ENCODE measurements at places on chromosomes 4 and X.

- peak; percentile 22 for DNase-seq
Observed at GRCh38 chrX:37685381-37686359, at the start of gene XK. XK (plus strand) TSS chrX:37685791; CDS start chrX:37685962, 171 bp downstream.

DNA sequence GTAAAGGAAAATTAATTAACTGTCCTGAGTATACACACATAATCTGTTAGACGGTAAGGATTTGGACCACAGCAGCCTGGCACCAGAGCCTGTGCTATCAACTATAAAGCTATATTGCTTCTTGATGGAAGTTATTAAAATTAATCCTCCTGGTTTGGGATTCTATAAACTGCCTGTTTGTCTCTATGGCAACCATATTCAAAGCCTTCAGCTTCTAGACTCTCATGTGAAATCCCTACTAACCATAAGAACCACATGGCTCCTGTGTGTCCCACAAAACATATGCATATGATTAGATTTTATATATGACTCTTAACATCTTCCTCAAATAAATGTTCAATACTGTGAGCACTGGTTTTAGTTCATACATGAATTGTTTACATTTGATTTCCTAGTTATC is 380.8 kb downstream of the ANKRD50 start:
- DNase-seq: no peak

DNA sequence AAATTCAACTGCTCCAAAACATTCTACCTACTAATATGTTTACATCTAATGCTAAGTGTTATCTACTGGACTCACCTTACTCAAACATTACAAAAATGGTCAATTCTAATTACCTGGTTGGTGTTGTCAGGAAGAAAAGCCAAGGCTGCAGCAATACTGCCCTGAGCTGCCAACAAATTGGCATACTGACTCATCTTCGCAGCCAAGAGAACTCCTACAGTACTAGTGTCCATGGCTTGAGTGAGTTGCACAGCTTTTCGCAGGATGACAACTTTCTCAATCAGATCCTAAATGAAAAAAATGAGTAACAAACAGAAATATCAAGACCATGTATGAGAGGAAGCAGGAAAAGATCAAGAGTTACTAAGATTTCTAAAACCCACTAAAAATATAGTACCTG is 39.6 kb downstream of the SEC31A start:
- no peak for DNase-seq

DNA sequence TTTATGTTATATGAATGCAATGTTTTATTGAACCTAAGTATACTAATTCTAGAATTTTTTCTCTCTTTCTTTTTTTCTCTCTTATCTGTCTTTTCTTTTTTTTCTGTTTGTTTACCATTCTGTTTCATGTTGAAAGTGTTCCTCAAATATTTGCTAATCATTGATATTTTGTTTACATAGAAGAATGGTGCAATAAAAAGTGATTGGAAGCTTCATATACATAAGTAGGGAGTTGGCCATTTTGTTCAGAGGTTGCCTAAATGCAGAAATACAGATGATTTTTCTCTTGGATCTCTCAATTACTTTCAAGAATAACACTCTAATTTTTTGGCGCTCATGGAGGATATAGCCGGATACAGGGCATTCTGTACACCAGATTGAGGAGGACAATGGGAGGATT is 5.7 kb upstream of the SERTM2 start:
- DNase-seq: no peak

GRCh38 chr4:125985856-125986255 is 671.1 kb downstream of the FAT4 start:
- DNase-seq: no peak

GRCh38 chr4:100809506-100809905 is 291.7 kb upstream of the EMCN start:
- no peak for DNase-seq

DNA sequence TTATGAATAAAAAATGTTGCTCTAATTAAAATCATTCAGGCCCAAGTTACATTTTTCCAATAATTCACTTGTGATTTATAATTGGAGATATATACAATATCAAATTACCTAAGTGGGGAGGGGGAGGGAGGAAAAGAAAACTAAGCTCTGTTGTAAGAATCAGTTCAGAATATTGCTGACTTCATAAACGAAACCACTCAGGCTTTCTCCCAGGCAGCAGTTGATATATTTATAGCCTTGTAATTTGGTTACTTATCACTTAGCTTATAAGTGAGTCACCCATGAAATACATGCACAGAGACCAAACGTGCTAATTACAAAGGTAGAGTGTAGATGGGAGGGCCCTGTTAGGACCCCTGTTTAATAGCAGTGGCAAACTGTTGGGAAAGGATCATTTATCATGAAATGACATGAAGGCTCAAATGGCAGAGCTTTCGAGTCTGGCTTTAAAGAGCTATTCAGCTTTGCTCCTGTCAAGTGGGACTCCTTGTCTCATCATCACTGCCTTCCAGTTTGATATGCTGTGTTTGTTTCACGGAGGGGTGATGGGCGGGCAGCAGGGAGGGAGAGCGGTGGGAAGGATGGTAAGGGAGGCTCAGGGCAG is 105.6 kb upstream of the PGRMC2 start:
- DNase-seq: no peak

DNA sequence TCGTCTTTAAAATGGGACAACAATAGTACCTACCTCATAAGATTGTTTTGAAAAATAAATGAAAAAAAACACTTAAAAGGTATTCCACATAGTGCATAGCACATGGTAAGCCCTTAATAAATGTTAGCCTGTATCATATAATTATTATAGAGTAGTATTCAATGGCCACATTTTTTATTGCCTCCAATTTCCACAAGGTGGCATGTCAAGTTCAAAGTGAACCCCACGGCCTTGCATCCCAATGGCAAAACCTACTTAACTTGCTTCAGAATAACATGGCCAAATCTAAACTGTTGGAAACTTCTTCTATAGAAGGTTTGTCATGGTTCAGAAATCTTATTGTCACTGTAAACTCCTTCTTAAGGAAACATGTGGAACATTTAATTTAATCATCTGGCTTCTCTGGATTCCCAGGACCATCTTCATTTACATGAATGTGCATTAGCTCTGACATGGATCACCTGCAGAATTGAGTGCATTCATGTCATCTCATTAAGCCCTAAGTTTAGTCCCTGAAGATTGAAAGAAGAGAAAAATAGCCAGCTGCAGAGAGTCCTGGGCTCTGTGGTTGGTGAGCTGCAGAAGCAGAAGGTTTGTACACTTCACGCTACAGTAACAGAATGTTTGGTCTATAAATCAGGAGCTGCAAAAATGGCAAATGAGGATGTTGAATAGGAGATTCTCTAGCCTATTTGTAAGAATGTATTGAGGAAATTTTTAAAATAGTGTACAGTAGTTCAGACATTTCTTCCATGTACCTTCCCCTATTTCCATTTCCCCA is 61.0 kb downstream of the ANXA3 start:
- peak; percentile 21 for DNase-seq

DNA sequence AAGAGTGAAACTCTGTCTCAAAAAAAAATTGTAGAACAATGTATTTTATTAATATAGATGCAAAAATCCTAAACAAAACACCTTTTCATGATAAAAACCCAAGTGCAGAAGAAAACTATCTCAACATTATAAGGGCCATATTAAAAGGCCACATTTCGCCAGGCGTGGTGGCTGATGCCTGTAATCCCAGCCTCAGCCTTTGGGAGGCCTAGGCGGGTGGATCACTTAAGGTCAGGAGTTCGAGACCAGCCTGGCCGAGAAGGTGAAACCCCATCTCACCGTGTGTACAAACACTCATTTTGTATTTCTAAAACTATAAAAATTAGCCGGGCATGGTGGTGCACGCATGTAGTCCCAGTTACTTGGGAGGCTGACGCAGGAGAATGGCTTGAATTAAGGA is 9.9 kb upstream of the FAM193A start:
- DNase-seq: no peak

DNA sequence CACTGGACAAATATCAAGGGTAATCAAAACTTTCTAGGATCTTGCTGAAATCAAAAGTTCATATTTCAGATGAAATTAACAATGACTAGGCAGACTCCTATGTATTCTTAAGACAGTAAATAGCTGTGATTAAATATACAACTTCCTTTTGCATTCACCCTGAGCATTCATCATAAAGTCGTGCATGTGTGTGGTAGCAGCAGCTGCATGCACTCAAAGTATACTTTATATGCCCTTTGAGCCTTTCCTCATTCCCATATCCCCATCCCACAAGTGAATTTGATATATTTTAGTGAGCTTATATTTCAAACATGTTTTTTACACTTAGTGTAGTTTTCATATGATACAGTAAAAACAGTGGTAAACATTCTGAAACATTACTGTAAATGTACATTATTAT is 959.0 kb downstream of the C4orf33 start:
- no peak for DNase-seq

GRCh38 chr4:15777697-15778288 is 335 bp upstream of the CD38 start:
- DNase-seq: no peak

DNA sequence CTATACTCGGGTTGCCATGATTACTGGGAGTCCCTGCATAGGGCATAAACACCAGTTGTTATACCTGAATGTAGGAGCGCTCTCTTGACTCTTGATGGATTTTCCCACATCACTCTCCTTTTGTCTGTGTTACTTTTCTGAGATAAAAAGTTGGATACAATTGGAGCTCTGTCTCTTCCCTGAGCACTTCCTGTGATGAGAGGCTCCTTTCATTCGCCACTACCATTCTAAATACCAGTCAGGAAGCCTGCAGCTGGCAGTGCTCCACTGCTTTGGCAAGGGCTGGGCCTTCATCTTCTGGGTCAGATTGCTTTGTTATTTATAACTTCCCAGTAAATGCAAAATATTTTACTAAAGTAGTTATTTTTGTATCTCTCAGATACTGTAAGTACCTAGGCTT is 13.9 kb downstream of the TCEANC start:
- no peak for DNase-seq

DNA sequence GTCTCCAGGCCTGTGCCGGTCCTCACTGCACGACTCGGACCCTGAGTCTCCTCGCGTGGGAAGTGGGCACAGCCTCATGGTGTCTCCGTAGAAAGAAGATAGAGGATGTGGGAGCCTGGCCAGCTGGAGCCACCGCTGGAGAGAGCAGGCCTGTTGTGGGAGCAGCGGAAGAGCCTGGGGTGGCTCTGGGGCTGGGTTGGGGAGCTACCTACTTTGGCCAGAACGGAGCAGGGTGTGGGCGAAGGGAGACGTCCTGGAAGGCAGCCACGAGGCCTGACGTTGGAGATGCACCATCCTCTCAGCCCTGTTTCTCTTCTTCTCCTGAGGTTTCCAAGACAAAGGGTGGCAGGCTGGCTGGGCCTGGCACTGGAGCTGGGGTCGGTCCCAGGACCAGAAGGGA is 93.8 kb downstream of the SORCS2 start:
- DNase-seq: no peak

DNA sequence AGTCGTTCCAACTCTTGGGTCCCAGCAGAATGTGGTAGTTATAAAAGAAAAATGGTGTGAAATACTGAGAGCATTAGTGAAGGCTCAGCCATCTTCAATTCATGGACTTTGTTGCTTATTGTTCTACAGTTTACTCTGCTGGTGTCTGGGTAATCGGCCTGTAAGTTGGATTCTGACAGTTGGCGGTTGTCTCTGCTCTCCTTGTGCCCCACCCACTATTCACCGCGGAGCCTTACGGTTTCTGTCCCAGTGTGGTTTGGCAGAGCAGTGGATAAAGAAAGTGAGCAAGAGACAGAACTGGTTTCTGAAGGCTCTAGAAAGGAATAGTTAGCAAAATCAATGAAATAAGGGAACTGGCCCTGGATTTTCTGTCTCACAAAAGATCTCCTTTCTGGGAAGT is 9.1 kb downstream of the LONRF3 start:
- DNase-seq: no peak

- DNase-seq: no peak
Observed at GRCh38 chr4:10703766-10704429, 19.3 kb upstream of the CLNK start.

DNA sequence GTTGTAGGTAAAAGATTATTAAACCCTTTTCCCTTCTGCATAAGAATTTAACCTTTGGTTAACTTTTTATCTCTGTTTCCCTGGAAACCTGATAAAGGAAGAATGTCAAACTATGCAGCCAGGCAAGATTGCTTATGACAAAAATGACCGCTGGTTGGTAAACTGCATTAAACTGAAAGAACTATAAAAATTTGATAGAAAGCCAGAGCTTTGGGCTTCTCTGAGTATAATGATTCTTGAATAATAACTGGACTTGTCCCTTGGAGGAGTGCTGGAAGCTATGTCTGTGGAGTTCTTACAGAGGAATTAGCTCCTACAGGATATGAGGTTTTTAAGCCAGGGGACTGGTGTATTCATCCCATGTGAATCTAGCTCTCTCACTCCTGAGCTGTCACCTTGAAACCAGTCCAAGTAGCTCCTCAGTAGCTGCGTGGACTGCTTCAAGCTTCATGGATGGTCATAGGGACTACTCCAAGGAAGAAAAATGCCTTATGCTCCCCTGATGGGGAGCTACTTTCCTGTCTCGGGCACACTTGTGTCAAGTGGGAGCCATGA is 52.0 kb downstream of the RASL11B start:
- DNase-seq: no peak

DNA sequence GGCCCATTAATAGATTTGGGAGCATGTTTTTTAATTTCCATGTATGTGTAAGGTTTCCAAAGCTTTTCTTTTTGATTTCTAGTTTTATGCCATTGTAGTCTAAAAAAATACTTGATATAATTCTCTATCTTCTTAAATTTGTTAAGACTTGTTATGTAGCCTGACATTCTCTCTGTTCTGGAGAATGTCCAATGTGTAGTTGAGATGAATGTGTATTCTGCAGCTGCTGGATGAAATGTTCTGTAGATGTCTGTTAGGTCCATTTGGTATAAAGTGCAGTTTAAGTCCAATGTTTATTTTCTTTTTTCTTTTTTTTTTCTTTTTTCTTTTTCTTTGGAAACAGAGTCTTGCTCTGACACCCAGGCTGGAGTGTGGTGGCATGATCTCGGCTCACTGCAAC is 378.5 kb upstream of the MAD2L1 start:
- DNase-seq: no peak

DNA sequence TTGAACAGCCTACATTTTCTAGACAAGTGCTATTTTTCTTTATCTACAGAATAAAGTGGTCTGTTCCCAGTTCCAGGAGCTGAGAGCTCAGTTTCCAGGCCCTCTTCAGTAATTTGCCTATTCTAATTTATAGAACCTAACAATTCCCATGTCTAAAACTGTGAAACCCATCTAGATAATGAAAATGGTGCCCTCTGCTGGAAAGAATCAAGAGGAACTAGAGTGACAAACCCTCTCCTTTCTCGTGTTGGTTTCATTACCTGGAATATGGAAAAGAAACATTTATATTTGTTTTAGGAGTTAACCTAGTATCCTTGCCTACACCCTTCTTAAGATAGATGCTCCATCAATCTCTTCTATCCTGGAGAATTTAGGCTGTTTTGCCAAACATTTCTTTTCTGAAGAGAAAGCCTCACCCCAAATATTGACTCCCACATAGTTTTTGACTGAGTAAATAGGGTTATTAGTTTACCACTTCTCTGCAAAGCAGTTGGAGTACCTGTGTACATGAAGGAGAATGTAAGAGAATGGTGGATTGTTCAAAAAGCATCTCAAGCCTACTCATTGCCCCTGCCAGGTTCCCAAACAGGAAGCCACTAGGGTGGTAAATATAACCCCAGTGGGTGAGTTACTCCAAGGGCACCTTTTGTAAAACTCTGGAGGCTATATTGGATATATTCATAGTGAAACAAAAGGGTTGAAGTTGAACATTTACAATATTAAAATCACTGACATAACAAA is 121.6 kb downstream of the RASL11B start:
- DNase-seq: peak; percentile 60

GRCh38 chrX:152899111-152899873 is 1.4 kb downstream of the ZNF185 start:
- no peak for DNase-seq

Measured in CD4-positive, alpha-beta T cell treated with Interleukin-17A for 1 hour (primary cell).